ENCODE measurements at places on chromosomes 6 and 20.

DNA sequence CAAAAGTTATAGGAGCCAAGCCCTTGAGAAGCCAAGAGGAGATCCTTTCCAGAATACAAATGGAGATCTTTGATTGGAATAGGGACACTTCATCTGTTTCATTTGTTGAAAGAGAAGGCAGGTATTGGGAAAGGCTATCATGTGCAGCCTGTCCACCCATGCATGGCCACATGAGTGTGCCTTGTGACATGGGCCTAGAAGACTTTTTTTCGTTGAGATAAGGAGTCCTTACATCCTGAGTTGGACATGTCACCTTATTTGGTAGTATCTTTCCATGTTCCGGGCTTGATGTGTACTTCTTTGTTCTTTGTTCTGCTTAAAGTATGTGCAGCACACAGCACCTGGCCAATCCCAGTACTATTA is 42.1 kb upstream of the SYNCRIP start:
- no peak for DNase-seq

- no peak for DNase-seq
Observed at GRCh38 chr20:4684837-4685413, 36.8 kb upstream of the PRND start.

DNA sequence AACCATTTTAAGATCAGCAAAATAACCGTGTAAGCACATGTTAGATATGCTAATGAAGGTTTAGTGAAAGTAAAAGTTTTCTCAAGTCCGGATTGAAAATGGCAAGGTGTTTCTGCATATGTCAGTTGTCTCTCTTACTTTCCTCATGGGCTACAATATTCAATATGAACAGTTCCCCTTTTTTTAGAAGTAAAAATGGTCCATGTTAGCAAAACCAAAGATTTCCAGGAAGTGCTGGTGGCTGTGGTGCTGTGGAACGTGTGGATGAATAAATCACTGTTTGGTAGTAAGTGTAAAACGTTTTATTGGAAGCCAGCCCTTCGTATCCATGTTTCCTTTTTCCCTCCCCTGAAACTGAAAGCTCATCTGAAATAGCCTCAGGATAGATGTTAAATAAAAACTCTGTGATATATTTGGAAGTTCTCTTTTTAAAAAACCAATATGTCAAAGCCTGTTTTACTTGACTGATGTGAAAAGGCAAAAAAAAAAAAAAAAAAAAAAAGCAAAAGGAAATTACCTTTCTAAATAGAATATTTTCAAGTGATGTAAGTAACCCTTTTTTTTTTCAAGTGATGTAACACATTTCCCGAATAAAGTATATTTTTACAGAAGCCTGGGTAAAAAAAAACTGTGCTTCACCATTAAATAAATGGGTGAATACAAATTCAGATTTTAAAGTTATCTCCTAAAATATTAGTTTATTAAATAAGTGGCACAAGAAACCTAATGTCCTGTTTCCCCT is 41.9 kb downstream of the PLEKHG1 start:
- no peak for DNase-seq

DNA sequence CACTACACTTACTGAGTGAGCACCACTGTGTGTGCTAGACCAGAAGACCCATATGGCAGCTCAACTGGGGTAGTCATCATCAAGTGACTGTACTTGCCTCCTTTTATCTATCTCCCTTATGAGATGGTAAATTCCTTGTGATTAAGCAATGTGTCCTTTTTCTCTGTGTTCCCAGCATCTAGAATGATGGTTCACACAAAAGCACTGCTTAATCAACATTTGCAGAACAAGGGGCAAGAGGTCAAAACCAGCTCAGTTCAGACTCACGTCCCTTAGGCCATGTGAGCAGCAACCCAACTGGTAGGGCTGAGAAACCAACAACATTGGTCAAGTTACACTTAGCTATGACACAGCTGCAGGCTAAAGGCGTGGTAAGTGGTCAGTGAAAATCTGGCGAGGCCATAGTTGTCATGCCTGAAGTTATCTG is 10.0 kb downstream of the TRAM2 start:
- no peak for DNase-seq

GRCh38 chr6:36954262-36954931 is at the start of gene PI16:
Gene PI16, plus strand, starts transcription at chr6:36954738. Its CDS starts 23 bp downstream, at chr6:36954761.
- no peak for DNase-seq

DNA sequence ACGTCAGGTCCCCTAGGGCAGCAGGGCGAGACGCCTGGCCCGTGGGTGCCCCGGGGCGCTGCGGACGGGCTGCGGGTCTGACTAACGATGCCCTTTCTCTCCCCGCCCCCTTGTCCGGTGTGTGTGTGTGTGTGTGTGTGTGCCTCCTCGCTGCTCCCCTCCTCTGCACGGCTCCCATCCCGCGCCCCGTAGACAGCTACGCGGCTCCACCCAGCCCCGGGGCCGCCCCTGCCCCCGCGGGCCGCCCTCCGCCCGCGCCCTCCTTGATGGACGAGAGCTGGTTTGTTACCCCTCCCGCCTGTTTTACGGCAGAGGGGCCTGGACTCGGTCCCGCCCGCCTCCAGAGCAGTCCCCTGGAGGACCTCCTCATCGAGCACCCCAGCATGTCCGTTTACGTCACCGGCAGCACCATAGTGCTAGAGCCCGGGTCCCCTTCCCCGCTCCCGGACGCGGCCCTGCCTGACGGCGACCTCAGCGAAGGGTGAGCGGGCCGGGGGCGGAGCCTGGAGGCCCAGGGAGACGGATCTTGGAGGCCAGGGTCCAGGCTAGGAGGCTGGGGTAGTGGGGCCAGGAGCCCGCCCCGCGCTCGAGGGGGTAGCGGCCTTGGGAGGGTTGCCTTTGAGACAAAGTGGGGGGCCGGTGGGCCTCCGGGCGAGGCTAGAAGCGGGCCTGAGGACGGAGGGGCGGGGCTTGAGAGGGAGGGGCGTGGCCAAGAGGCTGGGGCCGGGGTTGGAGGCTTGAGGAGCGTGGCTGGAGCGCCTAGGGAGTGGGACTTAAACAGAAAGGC is 5.1 kb downstream of the TP53INP2 start:
- peak; percentile 57 for DNase-seq

GRCh38 chr20:32580970-32581838 is 3.9 kb downstream of the NOL4L start:
- DNase-seq, result no peak

- DNase-seq, result no peak
Observed at GRCh38 chr20:46402331-46402811, 4.0 kb downstream of the ELMO2 start.

DNA sequence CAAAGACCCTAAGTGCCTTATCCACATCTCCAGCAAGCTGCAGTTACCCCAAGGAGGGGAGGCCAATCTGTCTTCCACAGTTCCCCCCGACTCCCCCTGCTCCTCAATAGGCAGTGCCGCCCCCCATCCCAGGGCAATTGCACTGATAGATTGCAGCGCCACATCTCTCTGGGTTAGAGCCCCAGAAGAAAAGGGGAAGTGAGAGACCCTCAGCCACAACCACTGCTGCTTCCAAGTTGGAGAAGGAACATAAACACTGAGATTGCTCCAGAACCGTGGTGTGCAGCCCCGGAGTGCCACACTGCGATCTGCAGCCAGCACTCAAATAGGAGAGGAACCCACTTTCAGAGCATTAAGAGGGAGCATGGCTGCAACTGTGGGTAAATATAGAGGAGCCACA is 101.5 kb downstream of the RWDD2A start:
- no peak for DNase-seq

- no peak for DNase-seq
Observed at GRCh38 chr6:163412801-163413344, 1.6 kb upstream of the QKI start.

DNA sequence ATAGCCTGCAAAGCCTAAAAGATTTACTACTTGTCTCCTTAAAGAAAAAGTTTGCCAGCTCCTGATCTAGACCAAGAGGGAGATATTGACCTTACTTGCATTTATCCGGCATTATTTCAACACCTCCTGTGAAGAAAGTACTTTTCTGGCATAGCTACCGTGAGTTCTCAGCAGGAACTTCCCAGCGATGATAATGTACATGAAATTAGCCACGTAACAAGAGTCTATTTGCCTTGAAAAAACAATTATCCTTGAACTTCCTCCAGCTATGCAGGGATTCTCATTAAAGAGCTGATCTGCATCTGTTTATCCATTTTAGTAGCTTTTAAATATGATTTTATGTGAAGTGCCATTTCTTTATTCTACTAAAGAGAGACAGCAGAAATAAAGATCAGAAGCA is 41.7 kb downstream of the ALDH5A1 start:
- no peak for DNase-seq

DNA sequence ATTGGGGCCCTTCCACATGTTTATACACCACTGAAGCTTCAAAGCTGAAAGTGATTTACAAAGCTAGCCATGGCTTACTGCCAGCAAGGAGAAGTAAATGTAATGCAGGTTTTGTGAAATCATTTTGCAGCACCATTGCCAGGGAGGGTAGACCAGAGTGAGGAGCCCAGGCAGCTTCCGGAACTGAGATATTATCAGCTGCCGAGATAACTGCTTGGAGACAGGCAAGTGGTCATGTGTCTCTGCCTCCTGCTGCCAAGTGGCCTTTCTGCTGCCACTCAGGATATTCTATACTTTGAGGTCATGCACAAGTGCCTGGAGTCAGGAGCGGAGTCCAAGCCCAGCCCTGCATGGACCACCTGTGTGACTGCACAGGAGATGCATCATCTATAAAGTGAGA is 160.2 kb downstream of the SYNDIG1 start:
- DNase-seq, result no peak

DNA sequence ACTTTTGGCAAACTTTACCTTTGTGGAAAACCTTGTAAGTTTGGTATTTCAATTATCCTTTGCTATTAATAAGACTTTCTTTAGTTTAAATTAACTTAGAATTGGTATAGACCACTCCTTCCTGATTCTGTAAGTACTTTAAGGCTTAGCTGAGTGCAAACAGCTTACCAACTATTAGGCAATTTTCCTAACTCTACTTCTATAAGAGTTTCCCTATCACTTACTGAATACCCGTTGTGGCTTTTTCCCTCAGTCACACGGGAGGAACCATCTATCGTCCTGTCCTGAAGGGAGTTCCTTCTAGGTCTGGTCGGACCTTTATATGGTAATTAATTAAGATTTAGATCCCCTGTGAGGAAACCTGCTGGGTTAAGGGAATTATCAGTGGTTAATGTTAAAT is 9.6 kb downstream of the SLC35A1 start:
- no peak for DNase-seq

GRCh38 chr20:31840906-31841816 is 4.2 kb downstream of the FOXS1 start:
- no peak for DNase-seq

- DNase-seq, result no peak
Observed at GRCh38 chr6:98433325-98434056, 400.9 kb upstream of the POU3F2 start.

All from NCI-H1694 treated with DMSO at 0.1 percent for 48 hours (cell line).